ENCODE measurements at places on chromosomes 6 and 20.

DNA sequence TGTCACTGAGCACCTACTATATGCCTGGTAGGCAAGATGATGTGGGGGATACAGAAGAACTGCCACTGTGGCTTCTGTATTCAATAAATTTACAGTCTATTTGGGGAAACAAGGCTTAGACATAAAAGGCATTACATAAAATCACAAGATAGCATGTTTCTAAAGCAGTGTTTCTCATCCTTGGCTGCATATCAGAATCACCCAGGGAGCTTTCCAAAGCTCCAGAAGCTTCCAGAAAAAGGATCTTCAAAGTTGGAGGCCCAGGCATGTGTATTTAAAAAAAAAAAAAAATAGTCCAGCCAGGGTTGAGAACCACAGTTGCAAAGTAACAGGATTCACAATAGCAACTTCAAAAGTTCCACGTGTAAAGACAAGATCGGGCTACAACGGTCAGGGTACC, 112.4 kb upstream of the SPACA1 start:
- H3K4me3 ChIP-seq: no peak overlapping the region
- DNase-seq: peak; percentile 29
- H3K27me3 ChIP-seq: no peaks in the 10 kb centered on the region
- H3K4me1 ChIP-seq: peaks cover under 1% of the 10 kb centered on the region
- no peaks in the 10 kb centered on the region for H3K36me3 ChIP-seq
- no peak overlapping the region for H3K27ac ChIP-seq

- DNase-seq: no peak
- H3K4me1 ChIP-seq: peaks cover 14% of the 10 kb centered on the region
- H3K27me3 ChIP-seq: no peaks in the 10 kb centered on the region
- no peaks in the 10 kb centered on the region for H3K36me3 ChIP-seq
- no peak overlapping the region for H3K27ac ChIP-seq
These were observed 60.2 kb upstream of the GATA5 start for GRCh38 chr20:62535964-62536363.

GRCh38 chr6:139050770-139051313, 22.3 kb downstream of the ABRACL start:
- H3K4me3 ChIP-seq: no peak overlapping the region
- H3K4me1 ChIP-seq: no peaks in the 10 kb centered on the region
- H3K36me3 ChIP-seq: no peaks in the 10 kb centered on the region
- no peak overlapping the region for H3K27ac ChIP-seq
- H3K27me3 ChIP-seq: no peaks in the 10 kb centered on the region

GRCh38 chr20:13758884-13759283, 25.8 kb downstream of the ESF1 start:
- H3K27me3 ChIP-seq: no peaks in the 10 kb centered on the region
- no peak for DNase-seq
- no peaks in the 10 kb centered on the region for H3K4me1 ChIP-seq
- peaks cover 22% of the 10 kb centered on the region for H3K36me3 ChIP-seq
- H3K4me3 ChIP-seq: no peak overlapping the region
- no peak overlapping the region for H3K27ac ChIP-seq

DNA sequence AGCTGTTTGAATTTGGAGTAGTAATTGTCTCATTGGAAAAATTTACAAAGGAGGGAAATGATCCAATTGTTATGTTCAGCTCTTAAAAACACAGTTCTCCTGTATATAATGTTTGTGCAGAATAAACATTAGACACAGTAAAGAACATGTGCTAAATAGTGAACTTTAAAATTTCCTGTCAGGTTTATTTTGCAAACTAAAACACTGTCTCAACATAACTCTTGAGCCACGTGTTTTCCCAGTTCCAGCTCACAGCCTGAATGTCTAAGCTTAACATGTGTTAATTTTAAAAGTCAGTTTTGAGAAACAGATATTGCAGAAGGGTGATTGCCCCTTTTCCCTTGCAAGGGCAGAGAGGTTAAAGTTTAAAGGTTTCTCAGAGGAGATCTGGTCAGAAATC, 20.6 kb downstream of the EPHA7 start:
- no peak overlapping the region for H3K4me3 ChIP-seq
- H3K27me3 ChIP-seq: no peaks in the 10 kb centered on the region
- H3K4me1 ChIP-seq: no peaks in the 10 kb centered on the region
- H3K36me3 ChIP-seq: no peaks in the 10 kb centered on the region
- no peak overlapping the region for H3K27ac ChIP-seq
- DNase-seq: no peak

GRCh38 chr6:11266926-11267325, 34.5 kb upstream of the NEDD9 start:
- peaks cover 17% of the 10 kb centered on the region for H3K4me1 ChIP-seq
- no peak overlapping the region for H3K27ac ChIP-seq
- H3K36me3 ChIP-seq: no peaks in the 10 kb centered on the region
- no peaks in the 10 kb centered on the region for H3K27me3 ChIP-seq
- H3K4me3 ChIP-seq: no peak overlapping the region

DNA sequence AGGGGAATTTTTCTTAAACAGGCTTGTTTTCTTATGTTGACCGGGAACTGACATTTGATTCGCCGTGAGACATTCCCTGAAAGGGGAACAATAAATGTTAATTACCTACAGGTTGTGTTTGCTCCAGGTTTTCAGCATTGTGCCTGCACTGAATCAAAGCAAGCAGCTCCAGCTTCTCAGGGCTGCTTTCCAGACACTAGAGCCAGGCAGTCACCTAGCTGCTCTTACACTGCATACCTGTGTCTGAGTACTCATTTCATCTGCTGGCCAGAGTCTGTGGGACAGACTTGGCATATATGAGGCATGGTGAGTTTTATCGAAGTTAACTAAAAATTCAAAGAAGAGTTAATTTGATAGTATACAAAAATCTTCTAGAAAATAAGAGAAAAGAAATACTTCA, 951.8 kb upstream of the MAP3K7 start:
- no peaks in the 10 kb centered on the region for H3K4me1 ChIP-seq
- no peak overlapping the region for H3K4me3 ChIP-seq
- no peaks in the 10 kb centered on the region for H3K27me3 ChIP-seq
- DNase-seq: no peak
- no peaks in the 10 kb centered on the region for H3K36me3 ChIP-seq

- H3K27ac ChIP-seq: peak overlapping the region; percentile 49
- peaks cover 22% of the 10 kb centered on the region for H3K4me1 ChIP-seq
- DNase-seq: no peak
- no peaks in the 10 kb centered on the region for H3K36me3 ChIP-seq
- no peaks in the 10 kb centered on the region for H3K27me3 ChIP-seq
- no peak overlapping the region for H3K4me3 ChIP-seq
These were observed 68.1 kb downstream of the JAG1 start for GRCh38 chr20:10605547-10606195.

GRCh38 chr6:34517966-34518365, 38.2 kb downstream of the SPDEF start:
- no peak for DNase-seq
- no peak overlapping the region for H3K27ac ChIP-seq
- H3K4me3 ChIP-seq: no peak overlapping the region
- H3K36me3 ChIP-seq: no peaks in the 10 kb centered on the region

DNA sequence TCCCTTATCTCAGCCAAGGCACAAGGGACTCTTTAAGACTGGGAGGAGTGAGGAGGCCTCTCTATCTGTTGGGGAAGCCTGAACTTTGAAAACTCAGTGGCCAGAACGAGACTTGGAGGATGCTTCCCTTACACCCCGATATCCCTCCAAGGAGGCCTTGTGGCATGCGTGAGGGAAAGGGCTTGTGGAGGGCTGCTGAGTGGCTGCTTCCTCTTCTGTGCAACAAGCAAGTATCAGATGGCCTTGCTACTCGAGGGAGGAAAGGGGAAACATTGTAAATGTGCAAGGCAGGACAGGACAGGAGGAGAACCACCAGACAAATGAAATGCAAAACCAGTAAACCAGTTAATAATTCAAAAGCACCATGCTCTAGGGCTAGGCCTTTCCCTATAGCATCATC, 306.5 kb upstream of the MAP3K7 start:
- H3K27me3 ChIP-seq: no peaks in the 10 kb centered on the region
- H3K27ac ChIP-seq: no peak overlapping the region
- H3K4me1 ChIP-seq: peaks cover 4% of the 10 kb centered on the region
- DNase-seq: no peak

GRCh38 chr6:110528101-110528929, 51.9 kb upstream of the SLC22A16 start:
- H3K27ac ChIP-seq: no peak overlapping the region
- H3K36me3 ChIP-seq: no peaks in the 10 kb centered on the region
- H3K27me3 ChIP-seq: no peaks in the 10 kb centered on the region
- no peak for DNase-seq
- peaks cover 10% of the 10 kb centered on the region for H3K4me1 ChIP-seq

- H3K4me3 ChIP-seq: no peak overlapping the region
- no peaks in the 10 kb centered on the region for H3K4me1 ChIP-seq
- DNase-seq: no peak
- no peaks in the 10 kb centered on the region for H3K27me3 ChIP-seq
- H3K36me3 ChIP-seq: no peaks in the 10 kb centered on the region
These were observed 85.4 kb downstream of the KLHL32 start for GRCh38 chr6:97009781-97010492.

- DNase-seq: no peak
- peaks cover 94% of the 10 kb centered on the region for H3K36me3 ChIP-seq
- H3K27me3 ChIP-seq: no peaks in the 10 kb centered on the region
- no peak overlapping the region for H3K27ac ChIP-seq
- no peak overlapping the region for H3K4me3 ChIP-seq
These were observed 14.2 kb upstream of the ADRM1 start for GRCh38 chr20:62288535-62289105.

GRCh38 chr6:162306616-162307015, 420.9 kb downstream of the PRKN start:
- no peaks in the 10 kb centered on the region for H3K4me1 ChIP-seq
- no peaks in the 10 kb centered on the region for H3K36me3 ChIP-seq
- no peak overlapping the region for H3K4me3 ChIP-seq
- no peak for DNase-seq
- H3K27ac ChIP-seq: no peak overlapping the region

- no peak for DNase-seq
- H3K4me3 ChIP-seq: no peak overlapping the region
- peaks cover 14% of the 10 kb centered on the region for H3K36me3 ChIP-seq
- H3K27ac ChIP-seq: no peak overlapping the region
These were observed 25.7 kb downstream of the DST start for GRCh38 chr6:56616967-56617366.

DNA sequence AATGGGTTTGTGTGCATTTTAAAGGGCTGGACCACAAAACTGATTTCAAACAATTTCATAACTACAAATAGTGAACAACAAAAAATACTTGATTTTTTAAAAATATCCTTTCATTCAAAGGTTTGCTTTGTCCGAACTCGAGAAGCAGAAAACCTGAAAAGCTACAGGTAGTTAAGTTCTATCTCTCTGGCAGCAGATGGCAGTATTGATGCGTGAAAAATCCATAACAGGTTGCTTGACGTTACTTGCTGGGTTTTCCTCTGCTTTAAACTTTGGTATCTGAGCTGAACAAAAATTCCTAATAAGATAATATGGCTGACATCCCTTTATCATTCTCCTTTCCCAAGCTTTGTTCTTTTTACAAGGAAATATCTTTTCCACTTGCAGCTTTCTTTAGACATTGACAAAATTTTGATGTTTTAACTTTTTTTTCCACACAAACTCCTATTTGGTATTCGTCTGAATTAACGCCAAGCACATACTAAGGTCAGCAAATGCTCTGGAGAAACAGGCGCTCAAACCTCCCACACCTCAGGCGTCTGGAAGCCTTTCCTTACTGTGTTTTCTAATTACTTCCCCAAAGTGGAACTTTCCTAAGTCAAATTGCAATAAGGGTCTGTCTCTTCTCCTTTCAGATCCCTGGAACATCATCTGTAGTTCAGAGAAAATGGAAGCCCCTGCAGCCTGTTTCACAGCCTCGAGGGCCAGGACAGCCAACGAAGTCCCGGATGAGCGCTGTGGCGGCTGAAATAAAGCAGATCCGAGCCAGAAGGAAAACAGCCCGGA, 50.3 kb upstream of the GFRAL start:
- no peaks in the 10 kb centered on the region for H3K36me3 ChIP-seq
- DNase-seq: no peak
- H3K27ac ChIP-seq: no peak overlapping the region

DNA sequence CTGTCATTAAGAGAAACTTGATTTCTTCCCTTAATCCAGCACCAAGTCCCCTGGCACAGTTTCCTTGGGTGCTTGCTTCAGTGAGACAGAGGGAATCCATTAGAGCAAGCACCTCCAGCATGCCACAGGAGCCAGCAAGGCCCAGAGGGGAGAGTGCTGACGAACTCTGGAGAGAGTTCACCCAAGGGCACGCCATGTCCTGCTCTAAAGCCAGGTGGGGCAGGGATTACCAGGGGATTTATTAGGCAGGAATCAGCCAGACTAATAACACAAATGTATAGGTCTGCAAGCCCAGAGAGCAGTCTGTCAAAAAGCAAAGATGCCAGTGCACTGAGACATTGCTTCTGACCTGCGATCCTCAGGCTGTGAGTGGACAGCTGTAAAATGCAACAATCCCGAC, 155.4 kb upstream of the SYNDIG1 start:
- no peak overlapping the region for H3K27ac ChIP-seq
- no peak overlapping the region for H3K4me3 ChIP-seq
- no peaks in the 10 kb centered on the region for H3K27me3 ChIP-seq

GRCh38 chr6:100456141-100456907, 8.4 kb downstream of the SIM1 start:
- H3K4me1 ChIP-seq: peaks cover 19% of the 10 kb centered on the region
- H3K27ac ChIP-seq: no peak overlapping the region
- no peak overlapping the region for H3K4me3 ChIP-seq
- H3K27me3 ChIP-seq: peaks cover 85% of the 10 kb centered on the region
- peak; percentile 62 for DNase-seq

GRCh38 chr20:9609887-9610502, 95.6 kb downstream of the LAMP5 start:
- no peaks in the 10 kb centered on the region for H3K36me3 ChIP-seq
- peak; percentile 86 for DNase-seq
- no peak overlapping the region for H3K4me3 ChIP-seq
- no peaks in the 10 kb centered on the region for H3K4me1 ChIP-seq
- H3K27me3 ChIP-seq: no peaks in the 10 kb centered on the region

DNA sequence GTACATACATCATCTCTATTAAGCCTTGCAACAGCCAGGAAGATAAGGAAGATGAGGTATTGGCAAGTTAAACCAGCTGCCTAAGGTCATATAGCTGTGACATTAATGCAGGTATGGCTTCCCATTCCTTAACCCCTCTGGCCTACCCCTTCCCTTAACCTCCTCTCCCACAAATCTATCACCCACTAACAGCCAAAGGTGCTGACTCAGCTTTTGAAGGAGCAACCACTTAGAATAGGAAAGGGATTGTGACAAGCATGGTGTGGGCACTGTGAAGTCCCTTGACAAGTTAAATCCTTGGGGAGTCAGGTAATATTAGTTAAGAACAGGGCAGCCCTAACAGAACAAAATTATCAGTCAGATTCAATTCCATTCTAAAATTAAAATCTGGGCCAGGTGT, 5.4 kb upstream of the SH3BGRL2 start:
- peak; percentile 39 for DNase-seq
- H3K27ac ChIP-seq: no peak overlapping the region
- H3K36me3 ChIP-seq: no peaks in the 10 kb centered on the region
- H3K4me1 ChIP-seq: peaks cover 6% of the 10 kb centered on the region
- no peak overlapping the region for H3K4me3 ChIP-seq
- H3K27me3 ChIP-seq: no peaks in the 10 kb centered on the region
